Dermis blood vessel endothelial cell (primary cell): ENCODE measurements at places on chromosomes 1 and 21. TPM values are rescaled to one million over a fixed set of nuclear protein-coding genes. Genes with fewer than 3 reads are reported as not detected.

LPAR3 gene
- 0.17 TPM in 1 of 2 replicates, not detected in the other for total RNA-seq

OPRD1 gene
- under 0.01 TPM in 1 of 2 replicates, not detected in the other for total RNA-seq

NBPF6 gene
- not detected in 2 replicates for total RNA-seq

CELA3A gene
- not detected in 2 replicates for total RNA-seq

LCE1F gene
- not detected in 2 replicates for total RNA-seq

PTGFRN gene
- total RNA-seq = 71.8 and 76.4 TPM in 2 replicates

SIM2 gene
- total RNA-seq = under 0.01 and 0.05 TPM in 2 replicates

TMEM240 gene
- total RNA-seq = 1.7 and 2.6 TPM in 2 replicates

KIRREL1 gene
- total RNA-seq = 28.2 and 35.4 TPM in 2 replicates

CFHR1 gene
- not detected in 2 replicates for total RNA-seq

MCOLN2 gene
- 0.05 TPM in 1 of 2 replicates, not detected in the other for total RNA-seq

KCNJ9 gene
- not detected in 2 replicates for total RNA-seq

NCAM2 gene
- 0.17 and 0.42 TPM in 2 replicates for total RNA-seq

GJA8 gene
- not detected in 2 replicates for total RNA-seq

EVA1B gene
- 105 and 192 TPM in 2 replicates for total RNA-seq

RHBG gene
- total RNA-seq = not detected in 2 replicates

CYP4Z1 gene
- total RNA-seq = 0.17 TPM in 1 of 2 replicates, not detected in the other

HSD3B1 gene
- not detected in 2 replicates for total RNA-seq

OR14A16 gene
- not detected in 2 replicates for total RNA-seq

DIO1 gene
- total RNA-seq = not detected in 2 replicates

H3-3A gene
- 205 and 269 TPM in 2 replicates for total RNA-seq

MYOC gene
- not detected in 2 replicates for total RNA-seq

LRRC53 gene
- total RNA-seq = not detected in 2 replicates

NBPF4 gene
- not detected in 2 replicates for total RNA-seq

PKP1 gene
- 0.19 and 0.85 TPM in 2 replicates for total RNA-seq

PLPPR5 gene
- not detected in 2 replicates for total RNA-seq

TRABD2B gene
- total RNA-seq = under 0.01 TPM in 1 of 2 replicates, not detected in the other

NLRP3 gene
- not detected in 2 replicates for total RNA-seq

PPFIA4 gene
- total RNA-seq = 0.14 and 0.17 TPM in 2 replicates

SPRR2A gene
- not detected in 2 replicates for total RNA-seq

AK5 gene
- total RNA-seq = 20.1 and 40.3 TPM in 2 replicates

SLC30A2 gene
- total RNA-seq = not detected in 2 replicates

CD1C gene
- not detected in 2 replicates for total RNA-seq

MYOCOS gene
- total RNA-seq = not detected in 2 replicates

LRRC38 gene
- 0.09 and 0.17 TPM in 2 replicates for total RNA-seq

MYCL gene
- total RNA-seq = 0.17 and 0.28 TPM in 2 replicates

CLCA4 gene
- not detected in 2 replicates for total RNA-seq

SMIM1 gene
- total RNA-seq = 0.56 and 1.5 TPM in 2 replicates

RHCE gene
- 0.34 and 0.93 TPM in 2 replicates for total RNA-seq

BCAN gene
- total RNA-seq = not detected in 2 replicates

PYHIN1 gene
- total RNA-seq = not detected in 2 replicates

HSPA6 gene
- total RNA-seq = 0.17 and 0.42 TPM in 2 replicates

LAMTOR2 gene
- 69.3 and 103 TPM in 2 replicates for total RNA-seq
